ENCODE measurements at places on chromosomes 3 and 15.

- DNase-seq, result peak; percentile 66
Measured at GRCh38 chr3:127304121-127304744, 16.4 kb upstream of the PRR20G start.

DNA sequence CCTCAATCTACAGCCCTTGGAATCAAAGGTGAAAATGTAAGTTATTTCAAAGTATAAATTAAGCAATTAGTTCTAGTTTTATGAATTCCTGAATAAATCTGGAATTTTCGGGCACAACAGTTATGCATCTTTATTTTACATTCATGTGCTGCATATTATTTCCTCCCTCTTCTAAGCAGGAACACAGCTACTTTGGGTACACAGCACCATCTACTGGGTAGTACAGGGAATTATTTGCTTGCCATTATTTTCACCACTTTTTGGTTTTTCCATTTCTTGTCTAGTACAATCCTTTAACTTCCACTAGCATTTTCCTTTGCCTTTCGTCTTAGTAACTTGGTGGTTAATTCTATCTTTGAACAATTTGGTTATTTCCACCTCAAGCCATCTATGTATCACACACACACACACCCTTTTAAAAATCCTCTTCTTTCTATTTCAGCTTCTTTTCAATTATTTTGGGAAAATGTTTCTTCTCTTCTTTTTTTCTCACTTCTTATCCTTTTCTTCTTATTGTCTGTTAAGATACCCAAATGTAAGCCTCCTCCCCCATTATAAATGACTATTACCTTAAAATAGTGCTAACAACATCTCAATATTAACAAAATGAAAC is 451.0 kb downstream of the MFSD1 start:
- no peak for DNase-seq

DNA sequence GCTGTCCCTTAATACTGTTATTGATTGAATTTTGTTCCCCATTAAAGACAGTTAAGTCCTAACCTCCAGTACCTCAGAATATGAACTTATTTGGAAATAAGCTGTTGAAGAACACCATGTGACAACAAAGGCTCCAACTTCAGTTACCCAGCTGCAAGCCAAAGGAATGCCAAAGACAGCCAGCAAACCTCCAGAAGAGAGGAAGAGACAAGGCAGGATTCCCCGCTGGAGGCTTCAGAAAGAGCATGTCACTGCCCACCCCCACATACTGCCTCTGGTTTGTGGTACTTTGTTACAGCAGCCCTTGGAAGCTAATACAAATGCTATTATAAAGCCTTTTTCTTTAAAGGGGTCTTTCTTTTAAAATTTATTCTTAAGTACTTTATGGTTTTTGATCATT is 18.4 kb upstream of the NEK10 start:
- no peak for DNase-seq

GRCh38 chr15:27398631-27399161 is 427.7 kb downstream of the GABRG3 start:
- DNase-seq, result no peak

DNA sequence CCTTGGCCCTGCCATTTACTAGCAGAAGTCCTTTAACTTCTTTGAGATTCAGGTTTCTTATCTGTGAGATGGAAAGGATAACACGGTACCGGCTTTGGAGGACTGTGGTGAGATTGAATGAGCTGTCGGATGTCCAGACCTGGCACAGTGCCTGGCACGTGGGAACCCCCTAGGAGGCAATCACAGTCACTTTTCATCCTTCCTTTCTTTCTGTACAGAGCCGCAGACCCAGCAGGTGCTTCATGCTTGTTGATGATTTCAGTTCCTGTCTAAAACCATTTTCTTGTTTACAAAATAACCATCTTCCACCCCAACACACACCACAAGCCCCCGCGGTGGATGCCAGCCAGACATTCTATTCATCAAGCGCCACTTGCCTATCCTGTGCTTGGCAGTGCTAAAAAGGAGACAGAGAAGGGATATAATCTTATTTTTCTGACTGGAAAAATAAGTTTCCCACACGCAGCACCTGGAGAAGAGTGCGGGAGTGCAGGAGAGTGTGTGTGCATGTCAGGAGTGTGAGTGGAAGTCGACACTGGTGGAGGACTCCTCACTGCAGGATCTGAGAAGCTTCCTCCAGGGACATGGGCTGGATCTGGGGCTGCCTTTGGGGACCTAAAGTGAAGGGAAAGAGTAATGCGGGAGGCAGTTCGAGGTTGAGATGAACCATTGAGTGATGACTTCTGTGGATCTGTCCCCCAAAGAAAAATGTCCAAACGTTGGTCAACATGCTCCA is 85.7 kb downstream of the ST6GAL1 start:
- DNase-seq, result no peak

GRCh38 chr15:52082197-52083036 is 30.2 kb downstream of the BCL2L10 start:
- no peak for DNase-seq

DNA sequence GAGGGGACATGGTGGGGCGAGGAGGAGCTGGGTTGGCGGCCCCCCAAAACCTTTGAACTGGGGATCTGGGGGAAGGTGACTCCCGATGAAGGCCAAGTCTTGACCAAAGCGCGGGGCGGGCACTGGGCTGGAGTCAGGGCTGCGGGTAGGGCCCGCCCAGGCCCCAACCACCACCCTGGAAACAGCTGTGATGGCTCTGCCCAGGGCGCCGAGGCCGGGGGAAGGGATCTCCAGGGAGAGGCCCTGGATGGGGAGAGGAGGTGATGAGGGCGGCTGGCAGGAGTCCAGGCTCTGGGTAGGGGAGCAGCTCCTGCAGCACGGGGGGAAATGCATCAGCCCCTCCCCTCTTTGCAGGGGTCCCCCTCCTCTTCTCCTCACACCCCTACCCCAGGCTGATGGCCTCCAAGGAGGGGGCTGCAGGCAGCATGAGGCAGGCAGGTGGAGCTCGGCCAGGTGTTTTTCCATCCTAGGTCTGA is 5.9 kb upstream of the C15orf39 start:
- no peak for DNase-seq

- no peak for DNase-seq
Measured at GRCh38 chr3:76753599-76753998, 286.3 kb upstream of the ROBO2 start.

DNA sequence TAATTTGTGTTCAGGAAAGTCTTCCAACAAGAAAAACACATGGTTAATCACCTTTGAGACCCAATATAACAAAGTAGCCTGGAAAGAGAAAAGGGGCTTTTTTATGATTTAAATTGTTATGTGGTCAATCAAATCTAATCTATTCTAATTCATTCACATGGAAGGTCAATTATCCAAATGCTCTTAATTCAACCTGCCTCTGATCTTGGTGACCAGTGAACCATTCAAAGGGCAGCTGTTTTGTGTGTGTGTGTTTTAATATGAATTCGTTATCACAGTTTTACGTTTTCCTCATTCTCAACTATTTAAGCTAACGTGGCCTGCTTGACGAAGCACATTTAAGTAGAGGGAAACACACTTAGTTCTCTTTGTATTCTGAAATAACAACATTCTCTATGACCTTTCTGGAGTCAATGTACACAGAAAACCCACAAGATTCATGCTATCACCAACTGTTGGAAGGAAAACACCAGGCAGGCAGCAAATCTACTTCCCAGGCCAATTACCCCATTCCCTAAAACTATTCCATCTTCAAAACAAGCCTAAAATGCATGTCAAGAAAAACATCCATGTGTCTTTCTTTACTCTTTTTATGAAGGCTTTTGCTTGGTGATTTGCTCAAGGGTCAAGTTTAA is 195.4 kb downstream of the SUCLG2 start:
- DNase-seq, result no peak

GRCh38 chr3:105222568-105223093 is 144.1 kb upstream of the ALCAM start:
- DNase-seq, result no peak

GRCh38 chr3:67196677-67197076 is 198.6 kb downstream of the KBTBD8 start:
- no peak for DNase-seq

DNA sequence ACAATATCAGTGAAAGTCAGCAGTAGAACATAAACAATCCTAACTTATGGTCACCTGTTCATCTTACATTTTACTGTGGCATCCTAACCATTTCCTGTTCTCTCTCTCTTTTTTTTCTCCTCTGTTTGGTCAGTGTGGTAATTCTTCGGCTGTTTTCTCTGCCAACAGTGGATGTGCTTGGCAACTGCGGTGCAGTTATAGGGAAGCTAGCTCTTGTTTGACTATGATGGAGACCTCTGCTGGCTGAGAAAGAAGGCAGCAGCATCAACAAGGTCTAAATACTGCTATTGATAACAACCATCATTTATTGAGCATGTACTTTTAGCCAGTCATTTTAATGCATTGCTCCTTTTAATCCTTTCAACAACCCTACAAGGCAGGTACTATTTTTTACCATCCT is 723 bp upstream of the DRD3 start:
- DNase-seq, result no peak

GRCh38 chr3:182124187-182124586 is 412.5 kb downstream of the SOX2 start:
- DNase-seq, result no peak

GRCh38 chr15:65550681-65551098 is 20.4 kb downstream of the HACD3 start:
- no peak for DNase-seq

GRCh38 chr3:184259878-184260723 is 1.3 kb downstream of the CAMK2N2 start:
- peak; percentile 97 for DNase-seq

GRCh38 chr3:48993834-48994233 is 3.8 kb downstream of the P4HTM start:
- no peak for DNase-seq

- no peak for DNase-seq
Measured at GRCh38 chr15:92819278-92820235, 80.6 kb upstream of the CHD2 start.

GRCh38 chr15:62075595-62076277 is 9.0 kb downstream of the C2CD4A start:
- no peak for DNase-seq

DNA sequence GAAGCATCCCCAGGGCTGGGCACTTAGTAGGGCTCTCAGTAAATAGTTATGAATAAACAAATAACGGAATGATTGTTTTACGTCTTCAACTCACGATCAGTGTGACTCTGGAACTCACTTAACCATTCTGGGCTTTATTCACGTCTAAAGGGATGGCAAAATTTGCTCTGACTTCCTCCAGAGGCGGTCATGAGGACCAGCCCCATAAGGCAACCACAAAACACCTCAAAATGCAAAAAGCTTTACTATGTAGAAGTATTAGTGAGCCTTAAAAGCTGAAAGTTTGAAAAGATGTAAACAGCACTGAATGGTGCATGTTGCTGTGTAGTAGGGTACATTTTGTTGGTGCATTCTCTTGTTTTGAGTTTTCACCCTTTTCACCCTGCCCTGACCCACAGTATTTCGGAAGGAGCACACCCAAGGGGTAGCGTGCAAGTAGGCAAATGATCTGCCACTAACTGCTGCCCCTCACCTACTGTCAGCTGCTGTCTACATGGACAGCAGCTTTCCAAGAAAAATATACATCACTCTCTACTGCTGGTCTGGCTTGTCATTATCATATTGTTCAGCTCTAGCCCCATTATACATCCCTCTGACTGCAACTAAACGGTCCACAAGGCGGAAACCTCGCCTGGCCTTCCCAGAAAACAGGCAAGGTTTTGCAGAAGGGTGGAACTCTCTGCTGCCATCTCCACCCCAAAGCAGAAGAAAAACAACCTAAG is 308.5 kb upstream of the PROK2 start:
- DNase-seq, result no peak

DNA sequence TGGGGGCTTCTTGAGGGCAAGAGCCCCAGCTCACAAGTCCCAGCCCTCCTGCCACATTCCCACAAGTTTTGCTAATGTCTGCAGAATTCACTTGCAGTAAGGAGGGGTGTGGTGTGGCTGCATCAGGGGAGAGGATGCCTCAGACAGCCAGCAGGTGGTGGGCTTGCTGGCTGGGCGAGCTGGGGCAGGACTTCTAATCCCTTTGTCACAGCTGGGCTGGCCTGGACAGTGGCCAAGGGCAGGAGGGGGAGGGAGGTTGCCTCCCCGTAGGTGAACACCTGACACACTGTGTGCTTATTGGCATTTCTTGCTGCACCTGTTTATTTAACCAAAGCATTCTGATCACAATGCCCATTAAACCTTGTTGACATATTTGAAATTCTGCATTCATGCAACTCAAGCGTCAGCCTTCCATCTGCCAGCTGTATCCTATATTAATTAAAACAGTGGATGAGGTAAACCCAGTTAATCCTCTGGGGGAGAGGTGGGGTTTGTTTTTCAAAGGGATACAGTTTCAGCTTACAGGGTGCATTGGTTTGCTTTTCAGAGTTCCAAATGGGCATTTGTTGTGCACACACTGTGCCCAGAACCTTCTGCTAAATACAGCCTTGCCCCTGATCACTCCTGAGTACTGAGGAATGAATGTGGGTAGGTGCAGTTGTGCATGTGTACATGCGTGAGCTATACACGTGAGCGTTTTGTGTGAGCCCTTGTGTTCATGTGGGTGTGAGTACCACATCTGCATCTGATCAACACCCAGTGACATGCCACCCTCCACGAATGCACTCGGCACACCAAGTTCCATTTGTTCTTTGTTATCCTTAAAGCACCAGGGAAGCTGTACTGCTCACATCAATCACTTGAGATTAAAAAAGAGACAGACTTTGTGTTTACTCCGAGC is 268.7 kb downstream of the XXYLT1 start:
- DNase-seq, result peak; percentile 83

DNA sequence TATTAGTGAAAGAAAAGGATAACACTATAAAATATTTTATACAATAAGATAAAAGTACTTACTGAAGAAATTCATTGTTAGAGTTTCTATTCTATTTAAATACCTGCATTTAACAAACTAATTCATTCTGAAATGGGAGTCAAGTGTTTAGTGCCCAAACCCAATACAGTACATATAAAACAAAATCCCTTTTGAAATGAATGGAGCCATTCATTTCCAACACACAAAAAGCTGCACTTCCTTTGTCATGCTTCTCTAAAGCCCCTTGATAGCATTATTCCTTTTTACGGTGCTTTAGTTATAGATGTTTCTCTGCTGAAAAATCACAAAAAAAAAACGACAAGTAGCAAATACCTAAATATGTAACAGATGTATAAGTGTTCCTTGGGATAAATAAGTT is 596.3 kb downstream of the ZIC1 start:
- no peak for DNase-seq

DNA sequence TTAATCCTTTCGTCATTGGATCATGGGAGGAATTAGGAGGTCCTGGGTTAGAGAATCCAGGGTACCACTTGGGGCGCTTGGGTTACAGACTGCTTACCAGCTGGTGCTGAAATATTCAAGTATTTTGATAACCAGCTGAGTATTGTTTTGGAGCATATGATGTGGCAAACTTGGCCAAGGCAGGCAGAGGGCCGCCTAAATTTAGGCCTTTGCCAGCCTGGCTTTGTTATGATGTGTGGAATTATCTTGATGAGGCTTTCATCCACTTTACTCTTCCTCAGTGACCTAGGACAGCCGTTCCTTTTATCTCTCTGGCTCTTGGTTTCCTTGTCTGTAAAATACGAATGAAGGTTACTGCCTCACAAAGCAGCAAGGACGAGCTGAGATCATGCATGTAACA is 6.9 kb downstream of the COPG1 start:
- DNase-seq, result no peak

GRCh38 chr3:1666865-1667264 is 431.8 kb upstream of the CNTN4 start:
- no peak for DNase-seq

Data from 8988T (cell line).